ENCODE measurements at places on chromosomes 7 and 10.

- no peak for DNase-seq
These were observed 32.8 kb upstream of the NUB1 start for GRCh38 chr7:151308791-151309190.

- DNase-seq = no peak
These were observed 180.9 kb downstream of the ANK3 start for GRCh38 chr10:60208676-60209269.

GRCh38 chr10:37976880-37977203, 395 bp upstream of the ZNF25 start:
- no peak for DNase-seq

DNA sequence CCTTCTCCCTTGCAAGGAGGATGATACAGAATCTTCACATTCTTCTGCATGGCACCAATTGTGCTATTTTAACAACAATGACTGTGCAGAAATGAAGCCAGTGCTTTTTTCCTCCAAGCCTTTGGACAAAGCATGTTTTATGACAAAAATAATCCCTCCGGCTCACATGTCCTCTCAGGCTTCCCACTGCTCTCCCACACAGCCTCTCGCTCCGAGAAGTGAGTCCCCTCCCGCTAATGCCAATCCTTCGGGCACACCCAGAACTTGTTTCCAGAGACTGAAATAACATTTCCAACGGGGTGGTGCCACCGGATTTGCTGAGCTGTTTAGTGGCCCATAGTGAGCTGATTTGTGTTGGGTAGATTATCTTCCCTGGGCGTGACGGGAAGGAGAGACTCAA, 35.8 kb downstream of the RBM17 start:
- DNase-seq = no peak

DNA sequence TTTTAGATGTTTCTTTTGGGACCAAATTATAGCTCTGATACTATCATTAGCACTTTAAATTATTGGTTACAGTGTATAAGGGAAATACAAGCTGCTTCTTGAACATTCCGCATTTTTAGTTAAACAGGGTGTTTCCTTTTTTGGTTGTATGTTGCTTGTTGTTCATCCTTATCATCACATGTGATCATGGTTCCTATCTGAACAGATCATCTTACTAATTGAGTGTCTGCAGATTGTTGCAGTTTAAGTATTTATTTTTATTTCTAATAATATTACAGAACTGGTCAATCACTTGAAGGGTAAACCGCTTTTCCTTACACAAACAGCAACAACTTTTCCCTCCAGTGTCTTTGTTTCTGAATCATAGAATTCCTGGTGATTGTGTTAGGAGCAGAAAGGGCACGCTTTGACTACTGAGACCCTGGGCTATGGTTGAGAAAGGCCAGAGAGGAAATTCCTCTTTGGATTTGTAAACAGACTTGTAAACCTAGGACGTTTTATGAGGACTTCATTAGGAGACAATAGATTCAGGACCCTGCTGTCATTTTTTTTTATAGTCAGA, 37.2 kb downstream of the CHN2 start:
- no peak for DNase-seq

DNA sequence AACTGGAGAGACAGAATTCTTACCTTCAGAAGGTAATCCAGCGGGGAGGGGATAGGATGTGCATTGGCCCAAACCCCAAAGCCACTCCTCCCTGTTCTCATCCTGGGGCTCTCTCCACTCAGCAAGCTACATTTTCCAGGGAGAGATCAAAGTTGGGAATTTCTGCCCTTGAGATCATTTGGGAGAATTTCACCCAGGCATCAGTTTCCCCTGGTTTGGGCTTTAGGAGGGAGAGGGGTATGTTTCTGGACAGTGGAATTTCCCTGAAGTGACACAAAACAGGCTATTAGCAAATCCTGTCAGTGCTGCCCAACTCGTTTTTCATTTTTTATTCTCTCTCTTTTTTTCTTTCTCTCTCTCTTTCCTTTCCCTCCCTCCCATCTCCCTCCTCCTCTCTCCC, 35.7 kb downstream of the CYP17A1 start:
- no peak for DNase-seq

GRCh38 chr10:111835574-111835973, 348.0 kb downstream of the GPAM start:
- DNase-seq = no peak

DNA sequence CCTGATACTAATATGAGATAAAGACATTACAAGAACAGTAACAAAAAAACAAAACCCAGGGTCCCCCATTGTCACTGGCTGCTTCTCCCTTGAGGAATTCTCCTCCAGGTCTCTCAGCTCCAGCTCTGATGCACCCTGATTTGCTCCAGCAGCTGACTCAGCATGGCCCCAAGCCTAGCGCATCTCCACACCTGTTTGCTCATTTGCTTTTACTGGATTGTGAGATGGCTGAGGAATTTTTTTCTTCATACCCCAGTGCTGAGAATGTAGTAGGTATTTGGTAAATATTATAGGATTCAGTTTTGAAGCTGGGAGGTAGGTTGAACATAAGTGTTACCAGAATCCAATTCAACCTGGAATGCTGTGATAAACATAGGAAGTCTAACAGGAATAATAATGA, 171.9 kb downstream of the PKD1L1 start:
- DNase-seq = no peak

GRCh38 chr7:141512597-141512996, 38.6 kb upstream of the AGK start:
- DNase-seq = no peak

DNA sequence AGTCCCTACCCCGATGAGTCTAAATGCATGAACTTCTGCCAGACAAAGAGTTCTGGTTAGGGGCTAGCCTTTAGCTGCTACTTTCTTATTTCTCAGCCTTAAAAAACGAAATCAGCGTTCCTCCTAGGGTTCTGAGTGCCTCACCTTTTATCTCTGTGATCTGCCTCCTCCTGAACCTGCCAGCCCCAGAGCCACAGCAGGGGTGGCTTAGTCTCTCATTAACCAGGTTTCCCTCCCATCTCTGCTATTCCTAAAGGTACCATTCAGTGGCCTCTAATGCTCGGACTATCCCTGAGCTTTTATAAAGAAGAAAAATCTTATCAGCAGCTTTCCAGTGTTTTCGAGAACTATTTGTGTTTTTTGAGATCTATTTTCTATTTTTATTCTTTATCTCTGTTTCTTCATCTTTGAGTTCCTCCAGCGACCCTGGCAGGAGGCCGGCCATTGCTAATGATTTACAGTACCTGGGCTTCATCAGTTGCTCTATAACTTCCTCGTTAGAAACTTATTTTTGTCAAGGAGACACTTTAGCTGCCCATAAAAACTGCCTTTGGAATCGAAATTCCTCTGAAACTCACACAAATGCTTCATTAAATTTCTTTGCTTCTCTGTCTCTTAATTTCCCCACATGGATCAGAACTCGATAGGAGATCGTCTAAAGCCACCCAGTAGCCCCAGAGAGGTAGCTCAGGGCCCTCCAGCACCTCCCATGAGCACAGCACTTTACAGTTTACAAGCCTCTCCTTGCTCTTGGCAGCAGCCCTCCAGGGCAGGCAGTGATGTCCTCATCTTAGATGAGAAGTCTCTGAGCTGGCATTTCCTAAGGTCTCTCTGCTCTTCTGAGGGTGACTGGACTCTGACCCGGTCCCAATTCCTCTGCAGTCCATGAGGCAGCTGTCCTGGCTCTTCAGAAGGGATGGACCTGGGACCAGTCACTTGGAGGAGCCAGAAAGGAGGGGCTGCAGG, 149.1 kb downstream of the EBF3 start:
- DNase-seq = no peak

DNA sequence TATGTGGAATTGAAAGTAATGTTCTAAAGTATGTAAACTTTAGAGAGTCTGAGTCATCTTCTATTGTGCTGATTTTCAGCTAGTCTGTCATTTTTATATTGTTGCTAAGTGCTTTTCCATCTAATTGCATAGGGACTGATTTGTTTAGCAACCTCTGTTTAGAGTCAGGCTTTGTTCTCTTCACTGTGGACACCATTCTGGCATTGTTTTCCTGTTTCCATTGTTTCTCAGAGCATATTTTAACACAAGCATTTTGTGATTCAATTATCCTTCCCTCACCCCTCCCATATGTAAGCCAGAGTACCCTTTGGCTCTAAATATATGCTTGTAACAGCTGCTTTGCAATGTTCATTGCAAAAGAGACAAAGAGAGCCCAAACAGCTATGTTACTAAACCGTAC, 748.4 kb upstream of the PHF14 start:
- no peak for DNase-seq

DNA sequence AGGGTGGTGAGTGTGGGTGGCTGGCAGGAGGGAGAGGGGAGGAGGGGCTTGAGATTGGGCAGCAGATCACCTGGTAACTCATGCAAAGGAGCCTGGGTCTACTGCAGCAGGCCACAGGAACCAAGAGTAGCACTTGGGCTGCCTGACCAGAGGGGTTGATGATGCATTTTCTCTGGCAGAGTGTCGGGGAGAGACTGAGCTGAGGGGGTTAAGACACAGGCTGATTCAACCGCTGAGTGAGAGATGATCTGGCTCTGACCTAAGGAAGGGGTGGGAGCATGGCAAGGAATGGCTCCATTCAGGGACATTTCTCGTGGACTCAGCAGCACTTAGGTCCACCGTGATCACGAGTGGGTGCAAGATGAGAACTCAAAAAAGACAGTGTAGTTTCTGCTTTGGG, 115.5 kb upstream of the STK17A start:
- DNase-seq = no peak
